ENCODE measurements at places on chromosomes 6 and 20.

DNA sequence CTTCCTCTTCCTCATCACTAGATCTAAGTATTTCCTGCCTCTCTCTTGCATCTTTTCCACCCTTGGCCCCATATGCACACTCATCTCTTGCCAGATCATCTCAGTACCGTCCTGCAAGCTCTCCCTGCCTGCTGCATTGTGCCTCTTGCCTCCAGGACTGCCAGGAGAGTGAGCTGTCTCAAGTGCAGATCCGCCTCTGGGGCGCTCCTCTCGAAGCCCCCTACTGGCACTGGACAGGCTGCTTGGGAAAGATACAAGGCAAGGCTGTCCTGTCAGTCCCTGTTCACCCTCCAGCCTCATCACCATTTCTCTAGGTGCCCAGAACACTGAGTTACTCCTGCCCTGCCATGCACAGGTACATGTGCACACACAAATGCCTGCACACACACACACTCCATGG is 10.2 kb downstream of the SYNDIG1 start:
- no peak for DNase-seq

GRCh38 chr20:44662261-44662660 is 10.8 kb upstream of the ADA start:
- no peak for DNase-seq

GRCh38 chr6:83097204-83097603 is 29.7 kb downstream of the DOP1A start:
- no peak for DNase-seq

- no peak for DNase-seq
These were observed 20.7 kb upstream of the ASIP start for GRCh38 chr20:34220561-34220960.

DNA sequence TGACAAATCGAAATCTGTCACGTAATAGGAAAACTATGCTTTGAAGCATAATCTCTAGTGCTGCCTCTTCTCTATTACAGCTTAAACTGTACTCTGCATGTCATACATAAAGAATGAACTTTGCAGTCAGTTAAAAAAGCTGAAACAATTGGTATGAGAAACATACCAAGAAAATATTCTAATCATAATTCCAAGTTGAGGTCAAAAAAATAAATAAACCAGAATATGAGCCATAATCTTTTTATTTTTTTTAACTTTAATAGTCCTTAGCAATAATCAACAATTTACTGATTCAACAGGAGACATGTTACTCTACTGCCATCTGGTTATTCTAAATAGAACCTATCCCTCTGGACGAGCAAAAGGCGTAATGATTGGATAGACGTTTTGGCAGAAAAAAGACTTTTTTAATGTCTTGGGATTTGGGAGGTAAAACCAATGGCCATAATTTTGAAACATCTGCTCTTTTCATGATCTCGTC is 224.4 kb upstream of the FLRT3 start:
- no peak for DNase-seq

- no peak for DNase-seq
These were observed 96.5 kb downstream of the ERMARD start for GRCh38 chr6:169847901-169848311.

Measured in vagina (tissue), 2 donors.